ENCODE measurements at places on chromosomes 7 and 10.

- DNase-seq: no peak
Measured at GRCh38 chr7:28808796-28809533, 149.2 kb downstream of the TRIL start.

GRCh38 chr10:44589944-44590449 lies 205.1 kb upstream of the CXCL12 start:
- no peak for DNase-seq

GRCh38 chr10:5762531-5762930 lies 50.7 kb downstream of the GDI2 start:
- no peak for DNase-seq

- no peak for DNase-seq
Measured at GRCh38 chr7:108818742-108819141, 249.1 kb downstream of the DNAJB9 start.

DNA sequence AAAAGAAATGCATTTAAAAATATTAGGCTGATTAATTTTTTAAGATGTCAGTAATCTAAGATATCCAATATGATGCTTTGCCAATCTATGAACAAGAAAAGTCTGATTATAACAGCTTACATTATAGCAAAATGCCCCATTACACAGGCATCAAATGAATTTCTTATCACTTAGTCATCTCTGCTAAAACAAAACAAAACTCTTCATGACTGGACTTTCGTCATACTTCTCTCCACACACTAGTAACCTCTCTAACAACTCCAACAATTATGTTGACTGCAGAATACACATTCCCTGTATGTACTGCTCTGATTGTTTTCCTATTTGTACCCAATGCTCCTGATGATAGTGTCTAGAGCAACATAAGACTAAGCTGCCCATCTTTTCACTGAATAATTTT lies 3.8 kb upstream of the MKI67 start:
- no peak for DNase-seq

DNA sequence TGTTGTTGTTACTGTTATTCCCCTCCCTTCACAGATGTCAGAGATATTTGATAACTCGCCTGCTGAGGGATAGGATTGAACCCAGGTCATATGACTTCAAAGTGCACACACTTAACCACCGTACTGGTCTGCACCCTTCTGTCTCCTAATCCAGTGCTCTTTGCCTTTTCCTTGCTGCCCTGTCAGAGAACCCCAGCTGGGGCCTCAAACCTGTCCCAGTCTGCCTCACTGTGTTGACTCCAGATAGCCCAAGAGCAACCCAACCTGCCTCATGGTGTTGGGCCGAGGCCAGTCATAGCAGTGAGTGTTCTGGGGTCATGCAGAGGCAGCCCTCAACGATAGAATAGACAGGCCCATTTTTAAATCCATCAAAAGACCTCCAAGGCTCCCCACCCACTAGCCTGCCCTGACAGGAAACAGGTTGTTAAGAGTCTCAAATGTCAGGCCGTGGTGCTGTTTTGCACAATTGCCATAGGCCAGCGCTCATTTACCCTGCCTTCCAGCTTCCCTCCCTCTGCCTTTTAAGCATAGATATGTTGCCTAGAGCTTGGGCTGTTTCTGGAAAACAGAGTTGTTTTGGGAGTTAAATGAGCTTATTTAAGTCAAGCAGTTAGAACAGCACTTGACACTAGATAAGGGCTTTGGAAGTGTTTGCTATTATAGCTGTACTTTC lies 37.0 kb upstream of the PDCD4 start:
- DNase-seq: no peak

GRCh38 chr7:134065415-134065814 lies 61.7 kb upstream of the LRGUK start:
- no peak for DNase-seq

GRCh38 chr10:102714621-102715455 lies at the start of gene SFXN2:
TSS of gene SFXN2 (plus strand) at chr10:102714636. CDS start at chr10:102726637, 12,001 bp downstream.
- DNase-seq: no peak

DNA sequence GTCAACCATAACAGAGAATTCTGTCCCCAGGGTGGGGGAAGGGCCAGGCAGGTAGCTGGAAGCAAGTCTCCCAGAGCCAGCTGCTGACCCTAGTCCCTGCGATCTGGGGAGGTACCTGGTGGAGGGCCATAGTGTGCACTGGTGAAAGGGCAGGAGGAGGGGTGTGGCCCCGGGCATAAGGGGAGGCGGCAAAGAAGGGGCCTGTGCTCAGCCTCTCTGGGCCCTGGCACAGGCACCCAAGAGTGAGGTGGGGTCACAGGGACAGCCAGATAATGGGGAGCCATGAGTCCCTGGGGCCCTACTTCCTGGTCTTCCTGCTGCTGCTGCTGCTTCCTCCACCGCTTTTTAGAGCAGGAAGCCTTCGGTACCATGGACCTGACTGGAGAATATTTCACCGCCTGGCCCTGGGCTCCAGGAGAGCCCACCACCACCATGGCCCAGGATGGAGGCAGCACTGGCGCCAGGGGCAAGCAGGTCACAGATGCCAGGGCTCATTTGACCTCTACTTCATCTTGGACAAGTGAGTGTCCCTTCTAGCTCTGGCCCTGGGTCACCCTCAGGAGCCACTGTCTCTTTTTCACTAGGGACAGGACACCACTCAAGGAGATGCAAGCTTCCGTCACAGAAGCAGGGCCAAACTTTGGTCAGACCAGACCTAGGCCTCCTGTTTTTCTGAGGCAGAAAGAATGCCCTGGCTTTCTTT lies at the start of gene ANTXRL:
TSS of gene ANTXRL (plus strand) at position 7 of the 703 bp plus-strand sequence. CDS start at position 273, 266 bp downstream.
- no peak for DNase-seq
